ENCODE measurements at places on chromosomes 7 and 10. TPM values are rescaled to one million over a fixed set of nuclear protein-coding genes. Genes with fewer than 3 reads are reported as not detected.

GRCh38 chr10:22986771-22987542 lies 59.1 kb downstream of the ARMC3 start:
- H3K27me3 ChIP-seq: no peaks in the 10 kb centered on the region
- no peak overlapping the region for H3K4me3 ChIP-seq
- no peaks in the 10 kb centered on the region for H3K36me3 ChIP-seq
- H3K4me1 ChIP-seq: no peaks in the 10 kb centered on the region
- H3K27ac ChIP-seq: no peak overlapping the region

UCN3 gene
- total RNA-seq: 0.35 TPM

DNA sequence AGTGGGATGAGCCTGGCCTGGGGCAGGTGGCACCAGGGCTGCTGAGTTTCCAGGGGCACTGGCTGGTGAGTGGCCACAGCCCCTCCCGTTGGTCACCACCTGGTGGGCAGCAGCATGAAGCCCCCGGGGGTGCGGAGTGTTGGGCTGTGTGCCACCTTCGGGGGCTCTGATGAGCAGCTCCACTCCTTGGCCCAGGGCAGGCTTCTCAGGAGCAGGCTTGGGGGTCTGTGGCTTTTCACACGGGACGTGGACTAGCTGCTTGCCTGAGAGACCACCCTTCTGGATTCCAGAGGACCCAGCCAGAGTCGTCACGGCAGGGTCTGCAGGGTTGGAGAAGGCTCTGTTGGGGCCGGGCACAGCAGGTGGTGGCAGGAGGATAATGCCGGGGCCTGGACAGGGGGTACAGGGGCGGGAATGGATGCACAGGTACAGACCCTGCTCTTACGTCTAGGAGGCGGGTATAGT lies 193.1 kb downstream of the ADARB2 start:
- H3K4me1 ChIP-seq: no peaks in the 10 kb centered on the region
- H3K27ac ChIP-seq: no peak overlapping the region
- no peak overlapping the region for H3K4me3 ChIP-seq

- H3K36me3 ChIP-seq: no peaks in the 10 kb centered on the region
- H3K4me1 ChIP-seq: no peaks in the 10 kb centered on the region
- no peak overlapping the region for H3K4me3 ChIP-seq
- no peaks in the 10 kb centered on the region for H3K27me3 ChIP-seq
- H3K27ac ChIP-seq: no peak overlapping the region
- no peak for DNase-seq
Measured at GRCh38 chr10:29252811-29253689, 35.8 kb upstream of the LYZL1 start.

TPK1 gene
- total RNA-seq: 15.5 TPM

DNA sequence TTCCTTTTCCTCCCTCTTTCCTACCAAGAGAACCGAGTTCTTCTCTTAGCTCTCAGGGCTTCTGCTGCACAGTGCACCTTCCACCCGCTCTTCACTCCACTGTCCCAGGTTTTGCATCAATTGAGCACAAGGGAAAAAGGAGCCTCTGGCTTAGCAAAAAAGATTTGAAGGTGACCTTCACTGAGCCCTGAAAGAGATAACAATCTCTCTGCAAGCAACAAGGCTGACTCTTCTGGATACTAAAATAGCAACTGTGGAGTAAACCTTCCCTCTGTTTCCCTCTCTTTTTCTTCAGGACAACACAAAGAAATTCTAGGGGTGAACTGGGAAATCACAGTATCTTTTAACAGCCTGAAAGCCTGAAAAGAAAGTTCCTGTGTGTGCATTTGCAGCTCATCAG lies 354.7 kb upstream of the PODXL start:
- H3K27me3 ChIP-seq: peaks cover 12% of the 10 kb centered on the region
- no peaks in the 10 kb centered on the region for H3K36me3 ChIP-seq
- no peak for DNase-seq
- H3K27ac ChIP-seq: no peak overlapping the region

- H3K27ac ChIP-seq: no peak overlapping the region
- DNase-seq: no peak
- H3K4me1 ChIP-seq: no peaks in the 10 kb centered on the region
- no peaks in the 10 kb centered on the region for H3K36me3 ChIP-seq
Measured at GRCh38 chr7:95365151-95365550, 31.0 kb downstream of the PON3 start.

GRCh38 chr10:33276282-33276923 lies 58.1 kb downstream of the NRP1 start:
- no peak overlapping the region for H3K4me3 ChIP-seq
- H3K36me3 ChIP-seq: no peaks in the 10 kb centered on the region
- DNase-seq: no peak

DNA sequence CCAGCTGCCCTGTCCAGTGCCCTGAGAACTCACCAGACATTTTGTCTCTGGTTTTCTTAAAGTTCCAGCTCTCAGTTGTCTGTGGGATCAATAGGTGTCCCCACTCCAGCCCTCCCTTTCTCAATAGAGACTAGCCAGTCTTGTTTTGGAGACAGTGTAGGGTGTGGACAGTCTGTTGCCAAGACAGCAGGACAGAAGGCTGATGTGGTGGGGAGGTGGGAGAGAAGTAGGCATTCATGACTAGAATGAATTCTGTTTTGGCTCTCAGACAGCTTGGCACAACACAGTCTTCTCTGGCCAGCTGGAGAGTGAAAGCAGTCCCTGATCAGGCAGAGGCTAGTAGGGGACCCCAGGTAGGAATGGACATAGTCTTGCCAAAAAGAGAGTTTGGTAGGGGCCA lies 467.0 kb upstream of the PODXL start:
- no peak overlapping the region for H3K4me3 ChIP-seq
- no peak overlapping the region for H3K27ac ChIP-seq
- no peaks in the 10 kb centered on the region for H3K4me1 ChIP-seq
- no peaks in the 10 kb centered on the region for H3K36me3 ChIP-seq

- no peaks in the 10 kb centered on the region for H3K27me3 ChIP-seq
- no peak overlapping the region for H3K4me3 ChIP-seq
- H3K4me1 ChIP-seq: no peaks in the 10 kb centered on the region
- no peaks in the 10 kb centered on the region for H3K36me3 ChIP-seq
Measured at GRCh38 chr10:120394446-120394845, 62.6 kb upstream of the PLPP4 start.

DNA sequence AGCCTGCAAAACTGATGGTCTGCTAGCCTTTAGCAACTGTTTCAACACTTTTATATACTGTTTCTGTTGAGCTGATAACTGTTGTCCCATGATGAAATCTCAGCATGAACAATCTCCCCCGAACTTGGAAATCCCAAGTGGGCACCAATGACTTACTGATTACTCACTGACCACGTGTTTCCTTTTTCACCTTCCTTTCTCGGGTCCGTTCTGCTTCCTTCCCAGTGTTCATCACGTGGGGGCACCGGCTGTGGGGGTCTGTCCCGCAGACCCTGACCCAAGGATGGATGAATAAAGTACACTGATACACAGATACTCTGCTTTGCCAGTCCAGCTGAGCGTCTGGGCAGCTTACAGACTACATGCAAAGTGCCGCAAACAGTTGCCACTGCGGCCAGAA lies 39.0 kb upstream of the RASGEF1A start:
- no peak for DNase-seq
- H3K27ac ChIP-seq: no peak overlapping the region
- peaks cover 9% of the 10 kb centered on the region for H3K4me1 ChIP-seq
- H3K4me3 ChIP-seq: no peak overlapping the region
- no peaks in the 10 kb centered on the region for H3K36me3 ChIP-seq

- no peak overlapping the region for H3K4me3 ChIP-seq
- H3K4me1 ChIP-seq: no peaks in the 10 kb centered on the region
- H3K27ac ChIP-seq: no peak overlapping the region
- no peaks in the 10 kb centered on the region for H3K36me3 ChIP-seq
- no peak for DNase-seq
Measured at GRCh38 chr10:53675177-53675576, 902.6 kb upstream of the MBL2 start.

DNA sequence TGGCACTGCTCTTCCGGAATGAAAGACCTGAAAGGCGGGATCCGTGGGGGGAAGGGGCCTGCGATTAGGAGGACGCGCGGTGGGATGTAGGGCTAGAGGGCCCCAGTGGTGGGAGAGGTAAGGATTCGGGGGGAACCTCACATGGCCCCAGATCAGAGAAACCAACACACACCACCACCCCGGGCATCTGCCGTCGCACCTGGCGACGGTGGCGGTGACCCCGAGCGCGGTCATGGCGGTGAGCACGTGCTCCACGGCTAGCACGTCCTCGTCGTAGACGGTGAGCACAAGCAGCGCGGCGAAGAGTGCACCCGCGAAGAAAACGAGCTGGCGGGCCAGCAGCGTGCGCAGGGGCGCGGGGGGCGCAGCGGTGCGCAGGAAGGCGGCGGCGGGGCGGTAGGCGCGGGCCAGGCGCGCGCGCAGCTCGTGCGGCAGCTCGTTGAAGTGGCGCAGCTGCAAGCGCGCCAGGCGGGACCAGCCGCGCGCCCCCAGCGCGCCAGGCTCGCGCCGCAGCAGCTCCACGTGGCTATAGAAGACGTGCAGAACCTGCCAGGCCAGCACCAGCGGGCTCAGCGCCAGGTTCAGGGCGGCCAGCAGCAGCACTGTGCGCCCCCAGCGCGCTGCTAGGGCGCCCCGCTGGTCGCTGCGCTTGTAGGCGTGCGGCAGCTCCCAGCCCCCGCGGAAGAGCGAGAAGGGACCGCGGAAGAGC lies 5.7 kb downstream of the ATG9B start:
- H3K27ac ChIP-seq: no peak overlapping the region
- peak; percentile 81 for DNase-seq
- H3K4me3 ChIP-seq: no peak overlapping the region
- no peaks in the 10 kb centered on the region for H3K36me3 ChIP-seq

GRCh38 chr10:122139627-122140170 lies 131.4 kb upstream of the BTBD16 start:
- no peak overlapping the region for H3K4me3 ChIP-seq
- no peak for DNase-seq
- no peaks in the 10 kb centered on the region for H3K27me3 ChIP-seq

NUTM2A gene
- 0.20 TPM for total RNA-seq

CFTR gene
- total RNA-seq: 15.4 TPM

HUS1 gene
- 36.7 TPM for total RNA-seq

DNA sequence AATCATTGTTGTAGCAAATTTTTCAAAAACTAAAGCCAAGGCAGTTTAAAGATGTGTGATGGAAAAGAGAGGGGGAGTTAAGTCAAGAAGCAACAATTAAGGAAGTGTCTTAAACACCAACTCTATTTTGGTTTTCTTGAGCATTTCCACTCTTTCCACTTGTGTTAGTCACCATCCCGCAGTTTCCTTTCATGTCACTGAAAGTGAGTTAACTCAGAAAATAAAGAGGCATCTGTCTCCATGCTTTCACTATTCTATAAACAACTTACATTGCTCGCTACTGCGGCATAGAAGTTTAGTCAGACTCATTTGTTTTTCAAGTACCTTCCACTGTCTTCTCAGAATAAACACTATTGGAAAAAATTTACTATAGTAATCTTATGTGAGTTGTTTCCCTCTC lies 284.9 kb upstream of the SEMA3D start:
- DNase-seq: no peak
- H3K27ac ChIP-seq: no peak overlapping the region
- no peaks in the 10 kb centered on the region for H3K4me1 ChIP-seq

DNA sequence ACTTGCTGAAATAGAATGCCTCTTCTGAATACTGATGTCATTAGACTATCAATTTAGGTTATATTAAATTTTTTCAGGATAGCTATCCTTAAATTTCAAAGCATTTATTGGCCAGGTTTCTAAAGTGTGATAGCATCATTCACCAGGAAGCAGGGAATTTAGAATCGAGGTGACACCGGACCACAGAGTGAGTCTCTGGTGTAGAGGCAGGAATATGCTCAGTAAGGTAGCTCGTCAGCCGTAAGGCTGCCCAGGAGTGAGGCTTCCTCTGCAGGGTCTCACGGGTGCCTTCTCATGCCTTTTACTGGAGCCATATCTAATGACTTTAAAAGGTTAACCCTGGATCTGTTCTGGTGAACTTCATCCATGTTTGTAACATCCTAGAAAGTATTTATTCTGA lies 170.8 kb upstream of the KLF14 start:
- peaks cover 89% of the 10 kb centered on the region for H3K4me1 ChIP-seq
- no peak for DNase-seq
- H3K27me3 ChIP-seq: no peaks in the 10 kb centered on the region
- no peak overlapping the region for H3K4me3 ChIP-seq
- no peaks in the 10 kb centered on the region for H3K36me3 ChIP-seq

DNA sequence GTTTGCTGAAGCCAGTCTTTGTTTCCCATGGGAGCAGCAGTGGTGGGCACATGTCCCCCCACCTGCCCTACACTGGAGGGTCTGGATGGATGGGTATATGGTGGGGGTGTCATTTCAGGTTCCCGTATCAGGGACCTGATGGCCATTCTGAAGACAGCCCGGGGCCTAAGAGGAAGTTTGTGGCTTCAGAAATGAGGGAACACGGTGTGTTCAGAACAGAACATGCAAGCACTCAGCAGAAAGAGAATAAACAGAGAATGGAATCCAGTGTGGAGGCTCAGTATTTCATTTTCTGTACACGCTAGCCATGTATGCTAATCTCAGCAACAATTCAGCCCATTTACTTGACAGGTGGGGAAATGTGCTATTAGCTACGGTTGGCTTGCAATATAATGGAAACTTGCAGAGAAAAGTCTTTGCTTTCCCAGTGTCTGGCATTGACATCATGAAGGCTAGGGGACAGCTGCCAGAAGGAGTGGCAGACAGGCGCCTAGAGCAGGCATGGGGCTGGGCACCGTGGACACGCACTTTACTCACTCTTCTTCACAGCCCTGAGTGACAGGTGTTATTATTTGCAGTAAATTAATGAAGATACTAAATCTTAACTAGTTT lies 98.6 kb downstream of the ELMO1 start:
- no peaks in the 10 kb centered on the region for H3K27me3 ChIP-seq
- H3K36me3 ChIP-seq: no peaks in the 10 kb centered on the region
- H3K4me1 ChIP-seq: peaks cover 14% of the 10 kb centered on the region
- no peak overlapping the region for H3K27ac ChIP-seq

DNA sequence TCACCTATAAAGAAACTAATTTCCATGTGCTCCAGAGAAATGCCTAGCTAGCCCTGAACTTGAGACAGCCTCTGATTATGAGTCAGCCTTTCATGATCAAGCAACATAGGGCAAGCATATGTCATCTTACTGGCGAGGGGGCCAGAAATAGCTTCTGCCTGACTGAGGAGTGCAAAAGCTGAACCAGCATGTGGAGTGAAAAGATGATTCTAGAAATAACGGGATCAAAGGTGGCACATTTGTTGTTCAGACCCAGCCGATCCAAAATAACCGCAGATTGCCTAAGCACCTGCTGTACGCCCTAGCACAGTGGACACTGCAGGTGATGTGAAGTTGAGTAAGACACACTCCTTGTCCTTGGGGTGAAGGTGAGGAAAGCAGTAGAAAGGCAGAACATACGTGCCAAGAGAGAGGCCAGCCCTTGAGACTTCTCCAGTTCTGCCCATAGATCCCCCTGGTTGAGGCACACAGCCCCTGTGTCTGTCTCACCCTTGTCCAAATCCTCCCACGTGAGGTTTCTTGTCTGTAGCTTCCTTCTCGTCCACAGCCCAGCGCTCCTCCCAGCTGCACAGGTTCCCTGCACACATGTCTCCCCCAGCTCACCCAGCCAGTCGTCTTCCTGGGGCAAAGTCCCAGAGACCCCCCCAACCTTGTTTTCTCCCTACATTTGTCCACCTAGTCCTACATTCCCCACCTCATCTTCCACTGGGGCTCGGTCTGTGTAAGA lies 2.8 kb upstream of the BCL7B start:
- no peaks in the 10 kb centered on the region for H3K27me3 ChIP-seq
- no peaks in the 10 kb centered on the region for H3K36me3 ChIP-seq
- H3K4me3 ChIP-seq: no peak overlapping the region
- H3K4me1 ChIP-seq: peaks cover 23% of the 10 kb centered on the region
- no peak overlapping the region for H3K27ac ChIP-seq

PDZD7 gene
- 0.96 TPM for total RNA-seq

- peak; percentile 89 for DNase-seq
- H3K4me3 ChIP-seq: no peak overlapping the region
- no peaks in the 10 kb centered on the region for H3K4me1 ChIP-seq
Measured at GRCh38 chr10:3500408-3500856, 284.6 kb downstream of the KLF6 start.

CHAT gene
- total RNA-seq: not detected
